8988T (cell line): ENCODE measurements at places on chromosomes 11 and 22.

DNA sequence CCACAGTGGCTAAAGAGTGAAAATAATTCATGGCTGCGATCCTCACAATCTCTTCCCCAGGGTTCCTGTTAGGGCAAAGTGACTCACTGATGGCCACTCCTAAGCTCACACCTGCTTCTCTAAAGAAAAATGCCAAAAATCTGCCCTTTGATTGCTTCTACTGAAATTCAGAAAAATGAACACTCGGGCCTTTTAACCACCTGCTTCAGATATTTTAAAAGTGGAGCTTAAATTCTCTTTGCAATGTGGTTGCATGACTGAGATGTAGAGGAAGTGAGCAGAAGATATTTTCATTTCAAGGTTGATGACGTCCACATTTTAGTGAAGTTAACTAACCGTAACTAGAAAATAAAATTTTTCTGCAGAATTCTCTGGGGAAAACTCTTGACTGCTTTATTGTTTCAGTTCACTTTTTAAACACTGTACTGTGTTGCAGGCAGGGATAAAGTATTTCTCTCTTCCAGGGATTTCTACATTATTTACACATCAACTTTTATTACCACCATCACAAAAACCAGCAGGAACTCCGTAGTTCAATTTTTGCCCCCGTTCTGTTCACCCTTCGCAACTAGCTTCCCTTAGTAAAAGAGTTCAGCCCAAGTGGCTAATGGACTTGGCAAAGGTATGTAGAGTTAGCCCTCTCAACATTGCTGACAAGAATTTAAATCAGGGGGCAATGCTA, 8.5 kb downstream of the RAB30 start:
- DNase-seq, result peak; percentile 40

DNA sequence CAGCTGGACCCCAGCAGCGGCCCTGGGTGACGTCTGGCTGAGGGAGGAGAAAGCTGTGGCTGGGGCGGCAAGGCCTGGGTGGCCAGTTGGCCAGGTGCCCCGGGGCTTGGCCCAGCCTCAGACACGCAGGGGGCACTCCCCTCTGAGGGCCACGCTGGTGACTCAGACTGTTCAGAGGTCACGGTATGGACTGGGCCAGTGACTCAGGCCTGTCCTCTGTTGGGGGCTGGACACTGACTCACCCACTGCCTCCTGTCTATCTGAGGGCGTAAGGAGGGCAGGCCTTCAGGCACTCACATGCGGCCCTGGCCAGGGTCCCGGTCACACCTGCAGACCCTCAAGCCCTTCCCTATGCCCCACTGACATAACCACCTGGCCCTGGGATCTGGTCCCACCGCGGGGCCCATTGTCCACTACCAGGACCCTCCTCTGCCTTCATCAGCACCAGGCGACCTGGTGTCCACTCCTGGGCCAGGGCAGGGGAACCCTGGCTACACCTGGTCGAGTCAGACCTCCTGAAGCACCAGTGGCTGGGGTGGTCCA, 3.7 kb upstream of the MUC5AC start:
- DNase-seq, result peak; percentile 34

DNA sequence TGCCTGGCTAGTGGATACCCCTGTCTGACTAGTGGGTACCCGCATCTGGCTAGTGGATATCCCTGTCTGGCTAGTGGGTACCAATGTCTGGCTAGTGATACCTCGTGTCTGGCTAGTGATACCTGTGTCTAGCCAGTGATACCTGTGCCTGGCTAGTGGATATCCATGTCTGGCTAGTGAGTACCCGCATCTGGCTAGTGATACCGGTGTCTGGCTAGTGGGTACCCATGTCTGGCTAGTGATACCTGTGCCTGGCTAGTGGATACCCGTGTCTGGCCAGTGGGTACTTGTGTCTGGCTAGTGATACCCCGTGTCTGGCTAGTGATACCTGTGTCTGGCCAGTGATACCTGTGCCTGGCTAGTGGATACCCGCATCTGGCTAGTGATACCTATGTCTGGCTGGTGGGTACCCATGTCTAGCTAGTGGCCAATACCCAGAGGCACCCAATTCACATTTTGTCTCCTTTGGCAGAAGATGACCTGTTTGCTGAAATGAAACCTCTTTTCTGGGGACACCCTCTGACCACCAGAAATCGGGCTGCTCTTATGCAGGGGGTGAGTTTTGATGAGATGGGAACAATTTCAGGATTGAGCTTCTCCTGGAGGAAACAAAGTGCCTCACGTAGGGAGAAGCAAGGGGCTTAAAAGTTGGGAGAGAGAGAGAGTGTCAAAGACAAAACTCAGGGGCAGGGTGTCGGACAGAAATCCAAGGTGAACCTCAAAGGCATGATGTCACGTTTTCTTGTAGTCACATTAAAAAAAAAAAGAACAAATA, 63.4 kb downstream of the SMIM38 start:
- DNase-seq, result no peak

DNA sequence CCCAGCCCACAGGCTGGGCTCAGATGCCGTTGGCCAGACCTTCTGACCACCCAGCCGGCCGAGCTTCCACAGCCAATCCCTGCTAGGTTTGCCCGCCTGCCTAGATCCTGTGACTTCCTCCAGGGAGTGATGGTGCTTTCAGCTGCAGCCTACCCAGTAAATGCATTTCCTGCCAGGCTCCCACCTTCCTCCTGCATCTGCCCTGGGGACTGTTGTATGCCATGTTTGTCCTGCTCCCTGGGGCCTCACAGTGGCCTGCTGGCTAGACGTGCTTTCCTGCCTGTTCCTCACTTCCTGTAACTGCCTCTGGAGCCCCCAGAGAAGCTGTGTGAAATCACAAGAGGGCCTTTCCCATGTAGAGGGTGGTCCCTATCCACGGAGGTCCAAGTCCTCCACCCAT, 86.2 kb downstream of the GALNT18 start:
- no peak for DNase-seq

DNA sequence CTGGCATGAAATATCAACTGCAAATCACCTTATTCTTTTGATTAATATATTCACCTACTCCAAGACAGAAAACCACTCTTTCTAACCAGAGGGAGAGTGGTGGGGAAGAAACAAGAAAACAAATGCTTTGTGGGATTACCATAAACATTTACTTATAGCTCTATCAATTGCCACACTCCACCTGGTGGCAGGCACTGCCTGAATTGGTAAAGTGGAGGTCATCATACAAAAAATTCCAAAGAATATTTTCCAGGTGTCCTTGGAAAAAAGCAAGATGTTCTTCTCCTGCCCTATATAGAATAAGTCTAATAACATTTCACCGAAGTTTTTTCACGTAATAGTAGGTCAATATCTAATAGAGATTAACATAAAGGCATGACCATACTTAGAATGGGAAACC, 45.3 kb downstream of the PHF21A start:
- DNase-seq, result no peak

DNA sequence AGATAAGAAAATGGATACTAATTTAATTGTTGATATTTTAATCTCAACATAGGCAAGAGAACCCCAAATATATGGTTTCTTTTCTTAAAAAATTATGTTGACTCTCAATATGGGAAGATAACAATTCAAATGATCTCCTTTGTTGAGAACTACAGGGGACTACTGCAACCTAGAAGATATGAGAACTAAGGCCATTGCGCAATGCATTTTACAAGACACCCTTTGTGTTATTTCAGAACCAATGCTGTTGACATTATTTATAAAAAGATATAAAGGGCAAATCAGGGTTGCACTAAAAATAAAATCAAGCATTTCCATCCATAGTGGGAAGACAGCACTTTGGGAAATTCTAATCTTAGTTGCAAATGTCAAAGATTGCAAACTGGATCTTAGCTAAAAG, 322.3 kb downstream of the SOX6 start:
- no peak for DNase-seq

- DNase-seq, result no peak
These were observed 96.4 kb downstream of the PHF21B start for GRCh38 chr22:44913198-44913983.

DNA sequence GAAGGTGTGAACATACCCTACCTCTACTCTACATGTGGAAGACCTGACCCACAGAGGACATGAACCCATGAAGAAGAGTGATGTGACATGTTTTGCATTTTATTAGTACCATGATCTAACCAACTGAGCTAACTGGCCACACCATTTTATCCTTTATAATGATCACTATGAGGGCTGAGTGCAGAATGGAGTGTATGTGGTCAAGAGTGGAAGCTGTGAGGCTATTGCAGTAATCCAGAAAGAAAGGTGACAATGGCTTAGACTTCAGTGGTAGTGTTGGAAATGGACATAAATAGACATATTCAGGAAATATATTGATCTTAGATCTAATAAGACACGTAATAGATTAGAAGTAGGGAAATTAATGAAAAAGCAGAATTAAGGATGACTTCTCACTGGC, 3.8 kb downstream of the SRSF8 start:
- DNase-seq, result no peak

DNA sequence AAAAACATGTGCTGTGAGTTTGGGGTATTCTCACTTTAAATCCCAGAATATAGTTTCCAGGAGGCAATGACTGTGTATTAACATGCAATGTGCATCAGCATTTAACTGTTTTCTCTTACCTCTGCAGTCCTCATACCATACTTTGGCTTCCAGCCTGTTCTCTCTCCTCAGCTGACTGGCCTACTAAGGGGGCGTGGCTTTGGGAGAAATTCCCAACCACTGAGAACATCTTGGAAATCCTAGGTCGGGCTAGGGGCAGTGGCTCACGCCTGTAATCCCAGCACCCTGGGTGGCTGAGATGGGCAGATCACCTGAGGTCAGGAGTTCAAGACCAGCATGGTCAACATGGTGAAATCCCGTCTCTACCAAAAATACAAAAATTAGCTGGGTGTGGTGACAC, 13.5 kb upstream of the ZC3H12C start:
- no peak for DNase-seq

- DNase-seq, result no peak
These were observed 56.2 kb downstream of the WNT11 start for GRCh38 chr11:76150141-76150540.

GRCh38 chr22:40250608-40251007, 72.9 kb downstream of the TNRC6B start:
- DNase-seq, result no peak

GRCh38 chr11:116918925-116919655, 81.7 kb upstream of the APOA1 start:
- no peak for DNase-seq

- no peak for DNase-seq
These were observed 1.2 kb downstream of the CNIH2 start for GRCh38 chr11:66279092-66279734.

- DNase-seq, result no peak
These were observed 487.8 kb downstream of the BUD13 start for GRCh38 chr11:116285026-116285425.
